Immature natural killer cell (primary cell): ENCODE measurements at places on chromosomes 4 and X.

DNA sequence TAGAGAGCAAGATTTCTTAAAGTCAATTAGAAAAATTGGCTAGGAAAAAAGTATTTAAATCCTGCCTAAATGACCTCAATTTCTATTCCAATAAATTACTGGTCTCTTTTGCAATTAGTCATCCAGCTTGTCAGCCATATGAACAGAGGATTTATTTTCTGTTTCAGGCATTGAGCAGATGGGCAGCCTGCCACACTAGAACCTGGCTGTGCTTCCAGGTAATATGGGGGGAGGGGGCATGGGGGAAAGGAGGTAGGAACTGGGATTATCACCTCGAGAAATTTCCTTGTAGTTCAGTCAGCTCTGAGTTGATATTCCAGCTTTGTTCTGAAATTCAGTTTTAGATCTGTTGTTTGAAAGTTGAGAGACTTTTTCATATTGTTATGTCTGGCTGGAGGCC lies 206.3 kb upstream of the LCORL start:
- no peaks in the 10 kb centered on the region for H3K36me3 ChIP-seq
- peaks cover 6% of the 10 kb centered on the region for H3K27me3 ChIP-seq
- H3K27ac ChIP-seq = no peak overlapping the region
- no peaks in the 10 kb centered on the region for H3K4me1 ChIP-seq
- no peak for DNase-seq

DNA sequence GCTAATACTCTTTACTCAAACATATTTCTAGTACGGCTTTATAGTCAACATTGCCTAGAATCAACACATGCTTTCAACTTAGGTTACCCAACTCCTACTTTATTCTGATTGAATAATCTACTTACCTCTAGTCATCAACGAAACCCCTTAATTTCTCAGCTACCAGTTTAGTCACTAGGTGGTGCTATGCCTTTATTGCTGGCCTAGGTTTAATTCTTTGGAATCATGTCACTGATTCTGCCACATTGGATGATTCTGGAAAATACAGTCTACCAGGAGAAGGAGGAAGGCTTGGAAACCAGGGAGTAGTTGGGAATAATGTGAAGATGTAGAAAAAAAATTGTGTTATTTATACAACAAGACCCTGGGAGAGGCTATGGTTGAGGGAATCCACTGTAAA lies 167.7 kb downstream of the DCAF12L2 start:
- no peak overlapping the region for H3K27ac ChIP-seq
- no peaks in the 10 kb centered on the region for H3K4me1 ChIP-seq
- H3K27me3 ChIP-seq = peaks cover 2% of the 10 kb centered on the region
- H3K36me3 ChIP-seq = no peaks in the 10 kb centered on the region
- H3K4me3 ChIP-seq = no peak overlapping the region
- DNase-seq = no peak

- H3K27ac ChIP-seq = no peak overlapping the region
- no peaks in the 10 kb centered on the region for H3K4me1 ChIP-seq
- no peaks in the 10 kb centered on the region for H3K36me3 ChIP-seq
- peaks cover 5% of the 10 kb centered on the region for H3K27me3 ChIP-seq
- DNase-seq = no peak
These were observed 68.1 kb downstream of the MTMR1 start for GRCh38 chrX:150761176-150761818.

- no peak overlapping the region for H3K27ac ChIP-seq
- DNase-seq = no peak
- no peaks in the 10 kb centered on the region for H3K4me1 ChIP-seq
- no peak overlapping the region for H3K4me3 ChIP-seq
- H3K36me3 ChIP-seq = no peaks in the 10 kb centered on the region
- no peaks in the 10 kb centered on the region for H3K27me3 ChIP-seq
These were observed 51.6 kb upstream of the IL2 start for GRCh38 chr4:122508083-122508482.

DNA sequence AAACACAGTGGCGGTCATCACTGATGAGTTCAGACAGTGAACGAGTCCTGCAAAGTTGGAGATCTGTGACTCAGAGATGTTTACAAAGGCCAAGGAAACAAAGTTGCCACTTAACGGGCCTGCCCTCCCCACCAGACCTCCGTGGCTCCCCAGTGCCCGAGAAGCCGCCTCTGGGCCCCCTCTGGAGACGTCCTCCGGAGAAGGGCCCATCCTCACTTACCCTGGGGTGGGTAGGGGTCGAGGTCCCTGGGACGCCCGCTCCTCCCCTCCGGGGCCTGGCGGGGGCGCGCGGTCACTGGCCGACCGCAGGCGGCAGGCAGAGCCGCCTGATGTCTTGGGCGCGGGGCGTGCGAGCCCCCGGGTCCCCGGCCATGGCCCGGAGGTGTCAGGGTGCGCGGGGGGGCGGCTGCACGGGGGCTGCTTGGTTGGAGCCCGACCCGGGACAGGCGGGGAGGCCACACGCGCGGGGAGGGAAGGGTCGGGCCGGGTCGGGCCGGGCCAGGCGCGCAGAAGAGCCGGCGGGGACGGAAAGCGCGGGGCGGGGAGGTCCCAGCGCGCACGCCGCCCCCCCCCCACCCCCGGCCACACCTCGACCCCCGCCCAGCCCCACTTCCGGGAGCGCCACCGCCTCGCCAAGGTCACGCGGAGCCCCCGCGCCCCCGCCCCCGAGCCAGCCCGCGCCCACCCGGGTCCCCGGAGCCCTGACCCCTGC lies 529 bp downstream of the DHRSX start:
- peak overlapping the region; percentile 91 for H3K27ac ChIP-seq
- peaks cover 38% of the 10 kb centered on the region for H3K4me1 ChIP-seq
- H3K27me3 ChIP-seq = peaks cover 13% of the 10 kb centered on the region
- no peak for DNase-seq
- H3K4me3 ChIP-seq = peak overlapping the region; percentile 84
- no peaks in the 10 kb centered on the region for H3K36me3 ChIP-seq

GRCh38 chrX:104324461-104325212 lies 69.9 kb upstream of the ESX1 start:
- DNase-seq = no peak
- no peaks in the 10 kb centered on the region for H3K36me3 ChIP-seq
- H3K27ac ChIP-seq = no peak overlapping the region

- H3K4me1 ChIP-seq = peaks cover 26% of the 10 kb centered on the region
- H3K27ac ChIP-seq = peak overlapping the region; percentile 58
- DNase-seq = no peak
These were observed 46.0 kb downstream of the ELOVL6 start for GRCh38 chr4:110152386-110152785.

DNA sequence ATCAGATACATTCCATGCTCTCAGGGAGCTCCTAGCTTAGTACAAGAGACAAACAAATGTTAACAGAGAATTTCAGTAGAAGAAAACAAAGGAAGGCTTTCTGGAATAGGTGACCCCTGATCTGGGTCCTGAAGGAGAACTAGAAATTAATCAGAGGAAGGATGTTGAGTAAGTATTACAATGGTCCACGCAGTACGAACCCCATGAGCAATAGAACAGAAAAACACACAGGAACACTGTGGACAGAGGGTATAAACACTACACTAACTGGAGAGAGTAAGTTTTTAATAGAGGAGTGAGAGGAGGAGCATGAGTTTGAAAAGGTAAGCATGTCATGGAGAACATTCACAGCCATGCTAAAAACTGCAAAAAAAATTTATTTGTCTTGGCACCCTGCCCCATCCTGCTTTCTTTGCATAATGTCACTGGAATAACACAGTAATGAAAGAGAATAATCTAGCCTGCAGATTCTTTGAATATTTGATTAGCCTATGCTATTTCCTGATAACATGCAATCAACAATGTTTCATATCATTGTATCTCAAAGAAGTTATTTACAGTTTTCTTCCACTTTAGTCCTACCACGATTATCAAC lies 140.3 kb upstream of the ZXDB start:
- peaks cover 3% of the 10 kb centered on the region for H3K27me3 ChIP-seq
- no peak overlapping the region for H3K27ac ChIP-seq
- no peaks in the 10 kb centered on the region for H3K4me1 ChIP-seq
- DNase-seq = no peak
- H3K36me3 ChIP-seq = no peaks in the 10 kb centered on the region

GRCh38 chr4:88857588-88857987 lies 160.0 kb upstream of the NAP1L5 start:
- no peak overlapping the region for H3K4me3 ChIP-seq
- H3K27me3 ChIP-seq = peaks cover 8% of the 10 kb centered on the region
- no peak for DNase-seq
- no peaks in the 10 kb centered on the region for H3K4me1 ChIP-seq

DNA sequence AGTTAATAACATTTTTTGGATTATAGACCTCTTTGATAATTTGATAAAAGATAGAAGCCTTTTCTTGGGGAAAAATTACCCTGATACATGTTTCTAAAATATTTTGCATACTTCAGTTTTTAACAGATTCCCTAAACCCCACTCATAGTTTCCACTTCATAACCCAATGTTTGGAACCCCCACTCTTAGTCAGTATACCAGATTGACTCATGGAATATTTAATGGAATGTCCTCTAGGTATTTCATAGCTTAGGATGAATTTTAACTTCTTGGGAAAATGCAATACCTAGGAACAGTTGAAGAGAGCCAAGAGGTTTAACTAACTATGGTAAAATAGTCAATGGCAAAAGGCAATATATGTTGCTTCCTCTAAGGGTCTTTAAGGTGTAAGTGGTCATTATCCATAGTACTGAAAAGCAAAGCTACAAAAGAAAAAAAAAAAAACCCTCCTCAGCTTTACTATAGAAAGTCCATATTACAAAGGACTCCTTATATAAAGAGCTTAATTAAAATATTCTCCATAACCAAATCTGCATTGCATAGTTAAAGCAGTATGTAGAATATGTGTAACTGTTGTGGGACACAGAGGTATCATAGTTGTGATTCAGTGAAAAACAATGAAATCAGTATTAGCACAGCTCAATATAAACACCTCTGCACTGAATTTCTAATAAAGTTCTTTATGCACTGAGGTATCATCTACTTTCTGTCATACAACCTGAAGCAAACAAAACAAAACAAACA lies 159.9 kb downstream of the PCDH7 start:
- DNase-seq = no peak
- H3K4me3 ChIP-seq = no peak overlapping the region
- H3K27me3 ChIP-seq = no peaks in the 10 kb centered on the region

GRCh38 chr4:177275999-177276398 lies 33.7 kb upstream of the NEIL3 start:
- no peak for DNase-seq
- peaks cover 4% of the 10 kb centered on the region for H3K27me3 ChIP-seq
- no peaks in the 10 kb centered on the region for H3K36me3 ChIP-seq
- no peak overlapping the region for H3K4me3 ChIP-seq
- no peak overlapping the region for H3K27ac ChIP-seq
- H3K4me1 ChIP-seq = no peaks in the 10 kb centered on the region

- H3K4me1 ChIP-seq = peaks cover 22% of the 10 kb centered on the region
- H3K27ac ChIP-seq = peak overlapping the region; percentile 93
- peaks cover 5% of the 10 kb centered on the region for H3K27me3 ChIP-seq
- H3K4me3 ChIP-seq = no peak overlapping the region
These were observed 11.4 kb downstream of the TNIP2 start for GRCh38 chr4:2744576-2745270.

DNA sequence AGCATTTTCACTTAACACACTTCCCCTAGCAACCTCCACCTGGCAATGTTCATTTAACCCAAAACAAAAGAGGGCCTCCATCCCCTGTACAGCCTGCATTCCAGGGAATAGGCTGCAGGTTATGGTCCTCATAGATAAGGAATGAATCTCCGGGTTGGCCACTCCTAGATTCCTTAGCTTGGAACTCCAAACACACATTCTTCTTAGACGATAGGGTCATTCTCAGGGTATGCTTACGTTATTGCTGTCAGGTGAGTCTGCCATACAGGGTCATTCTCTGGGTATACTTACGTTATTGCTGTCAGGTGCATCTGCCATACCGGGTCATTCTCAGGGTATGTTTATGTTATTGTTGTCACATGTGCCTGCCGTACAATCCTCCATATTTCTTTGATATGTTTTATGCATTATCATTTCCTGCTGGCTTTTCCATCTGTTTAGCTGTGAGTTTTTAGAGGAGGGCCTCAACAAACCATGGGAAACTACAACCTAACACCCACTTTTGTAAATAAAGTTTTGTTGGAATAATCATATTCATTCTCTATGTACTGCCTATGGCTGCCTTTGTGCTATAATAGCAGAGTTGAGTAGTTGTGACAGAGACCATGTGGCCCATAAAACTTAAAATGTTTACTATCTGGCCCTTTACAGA lies 8.2 kb upstream of the AFF1 start:
- no peak for DNase-seq
- H3K27ac ChIP-seq = no peak overlapping the region
- H3K4me1 ChIP-seq = no peaks in the 10 kb centered on the region
- no peak overlapping the region for H3K4me3 ChIP-seq
- H3K36me3 ChIP-seq = peaks cover 16% of the 10 kb centered on the region

DNA sequence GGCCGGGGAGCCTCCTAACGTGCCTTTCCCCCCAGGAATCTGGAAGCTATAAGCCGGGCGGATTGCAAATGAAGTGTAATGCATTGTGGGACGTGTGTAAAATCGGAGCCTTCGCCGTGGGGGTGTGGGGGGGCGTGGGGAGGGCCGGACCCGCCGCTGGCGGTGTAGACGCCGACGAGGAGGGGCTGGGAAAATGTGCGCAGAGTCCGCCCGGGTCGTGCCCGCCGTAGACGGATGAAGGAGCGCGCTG lies 1.3 kb downstream of the STOX2 start:
- no peak for DNase-seq
- no peaks in the 10 kb centered on the region for H3K4me1 ChIP-seq
- no peak overlapping the region for H3K4me3 ChIP-seq
- no peak overlapping the region for H3K27ac ChIP-seq

DNA sequence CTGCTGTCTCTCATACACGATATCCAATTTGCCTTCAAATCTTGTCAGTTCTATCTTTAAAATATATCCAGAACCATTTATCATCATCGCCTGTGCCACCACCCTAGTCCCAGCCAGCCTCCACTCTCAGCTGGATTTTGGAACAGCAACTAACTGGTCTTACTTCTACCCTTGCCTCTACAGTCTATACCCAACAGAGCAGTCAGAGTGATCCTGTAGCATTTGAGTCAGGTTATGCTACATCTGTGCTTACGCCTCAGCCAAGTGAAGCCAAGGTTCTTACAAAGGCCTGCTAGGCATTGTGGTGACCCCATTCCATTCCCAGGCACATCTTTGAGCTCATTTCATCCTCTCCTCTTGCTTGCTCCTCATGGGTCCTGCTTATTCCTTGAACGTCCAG lies 95.7 kb upstream of the ACSL1 start:
- H3K4me3 ChIP-seq = no peak overlapping the region
- DNase-seq = no peak
- H3K27ac ChIP-seq = no peak overlapping the region
- H3K36me3 ChIP-seq = no peaks in the 10 kb centered on the region

DNA sequence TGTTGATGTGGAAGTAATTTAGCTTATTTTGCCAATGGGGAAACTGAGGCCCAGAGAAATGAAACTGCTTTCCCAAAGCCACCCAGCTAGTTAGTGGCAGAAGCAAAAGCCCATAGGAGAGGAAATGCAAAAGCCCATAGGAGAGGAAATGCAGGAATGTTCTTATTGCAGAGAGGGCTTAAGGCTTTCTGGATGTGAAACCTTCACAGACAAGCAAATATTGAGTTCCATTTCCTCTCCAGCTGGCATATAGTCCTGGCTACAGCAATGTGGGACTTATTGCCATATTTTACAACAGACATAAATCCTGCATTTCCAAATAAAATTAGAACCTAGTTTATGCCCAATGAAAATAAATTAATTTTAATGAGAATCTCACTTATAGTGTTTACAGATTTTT lies 69.7 kb downstream of the TMEM154 start:
- no peak for DNase-seq
- no peaks in the 10 kb centered on the region for H3K36me3 ChIP-seq
- no peak overlapping the region for H3K4me3 ChIP-seq
- H3K27ac ChIP-seq = no peak overlapping the region
- no peaks in the 10 kb centered on the region for H3K4me1 ChIP-seq
